GM23248 (cell line): ENCODE measurements at places on chromosomes 16 and 17. TPM values are rescaled to one million over a fixed set of nuclear protein-coding genes. Genes with fewer than 3 reads are reported as not detected.

- no peak for DNase-seq
Measured at GRCh38 chr17:75317671-75318070, 28.4 kb upstream of the SLC25A19 start.

DNA sequence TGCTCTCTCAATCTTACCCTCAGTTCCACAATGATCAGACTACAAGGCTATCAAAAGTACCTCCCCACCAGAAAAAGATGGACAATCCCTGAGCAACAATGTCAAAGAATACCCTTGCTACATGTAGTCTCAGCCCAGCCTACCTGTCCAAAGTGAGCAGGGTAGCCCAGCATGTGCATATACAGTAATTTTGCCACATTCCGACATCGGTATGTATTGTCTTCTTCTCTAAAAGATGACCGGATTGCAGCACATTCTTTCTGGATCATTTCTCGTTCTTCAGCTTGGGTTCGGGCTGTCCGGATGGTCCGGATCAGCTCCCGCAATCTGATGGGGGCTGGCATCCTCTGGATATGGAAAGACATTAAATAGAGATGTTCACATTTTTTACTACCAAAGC is 19.5 kb downstream of the AP1G1 start:
- DNase-seq: no peak

- no peak for DNase-seq
Measured at GRCh38 chr17:75822119-75822799, 21.9 kb downstream of the UNC13D start.

GRCh38 chr17:70370816-70371215 is 201.5 kb downstream of the KCNJ2 start:
- no peak for DNase-seq

- DNase-seq: no peak
Measured at GRCh38 chr17:7582396-7583252, 1.0 kb upstream of the MPDU1 start.

DNA sequence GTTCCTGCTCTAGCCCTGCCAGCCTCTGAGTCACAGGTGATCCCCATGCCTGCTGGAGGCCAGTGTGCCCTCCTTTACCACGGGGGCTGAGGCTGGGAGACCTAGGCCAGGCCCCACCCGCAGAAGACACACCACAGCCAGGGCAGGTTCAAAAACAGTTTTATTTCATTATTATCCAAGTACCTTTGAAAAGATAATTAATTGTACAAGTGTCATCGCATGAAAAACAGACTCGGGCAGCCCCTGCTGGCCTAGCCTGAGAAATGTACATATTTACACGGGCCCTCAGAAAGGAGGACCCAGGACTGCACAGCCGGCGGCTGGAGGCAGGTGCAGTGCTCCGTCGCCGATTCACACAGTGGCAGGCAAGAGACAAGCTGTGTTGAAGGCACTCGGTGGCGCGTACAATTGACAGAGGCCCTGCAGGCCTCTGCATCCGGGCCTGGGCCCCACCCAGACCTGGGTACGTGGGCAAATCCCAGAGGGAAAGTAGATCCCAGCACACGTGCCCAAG is 4.4 kb downstream of the PDIA2 start:
- peak; percentile 16 for DNase-seq

DNA sequence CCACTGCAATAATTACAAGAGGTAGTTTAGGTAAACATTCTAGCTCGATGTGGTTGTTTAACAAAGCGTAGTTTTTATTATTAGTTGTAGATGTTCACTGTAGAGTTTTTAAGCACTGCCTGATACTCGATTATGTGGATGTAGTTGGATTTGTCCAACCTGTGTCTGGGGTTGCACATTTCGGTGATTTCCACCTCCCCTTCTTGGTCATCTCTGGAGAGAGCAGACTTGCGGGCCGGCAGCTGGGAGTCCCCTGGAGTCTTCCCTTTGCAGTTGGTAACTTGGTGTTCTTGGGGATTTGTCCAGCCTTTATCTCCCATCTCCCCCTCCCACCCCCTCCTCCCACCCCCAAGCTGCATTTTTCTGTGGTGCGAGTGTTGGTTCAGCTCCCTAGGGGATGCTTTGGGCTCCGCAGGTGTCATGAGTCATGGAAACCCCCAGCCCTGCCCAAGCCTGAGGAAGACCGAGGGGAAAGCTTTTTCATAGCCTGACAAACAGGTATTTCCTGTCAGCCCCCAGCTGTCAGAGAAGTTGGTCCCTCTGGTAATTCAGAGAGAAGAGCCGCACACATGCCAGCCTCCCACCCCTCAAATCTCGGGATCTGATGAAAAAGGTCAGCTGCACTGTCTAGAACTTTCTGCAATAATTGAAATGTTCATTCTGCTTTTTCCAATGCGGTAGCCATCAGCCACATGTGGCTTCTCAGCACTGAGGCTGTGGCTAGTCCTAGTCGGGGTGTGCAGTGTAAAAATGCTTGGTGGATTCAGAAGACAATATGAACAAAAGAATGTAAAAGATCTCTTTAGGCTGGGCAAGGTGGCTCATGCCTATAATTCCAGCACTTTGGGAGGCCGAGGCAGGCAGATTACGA is 50.3 kb downstream of the KSR1 start:
- DNase-seq: no peak

- DNase-seq: no peak
Measured at GRCh38 chr17:12644623-12645022, 21.1 kb upstream of the MYOCD start.

- DNase-seq: no peak
Measured at GRCh38 chr17:5822281-5823060, 238.2 kb upstream of the NLRP1 start.

DNA sequence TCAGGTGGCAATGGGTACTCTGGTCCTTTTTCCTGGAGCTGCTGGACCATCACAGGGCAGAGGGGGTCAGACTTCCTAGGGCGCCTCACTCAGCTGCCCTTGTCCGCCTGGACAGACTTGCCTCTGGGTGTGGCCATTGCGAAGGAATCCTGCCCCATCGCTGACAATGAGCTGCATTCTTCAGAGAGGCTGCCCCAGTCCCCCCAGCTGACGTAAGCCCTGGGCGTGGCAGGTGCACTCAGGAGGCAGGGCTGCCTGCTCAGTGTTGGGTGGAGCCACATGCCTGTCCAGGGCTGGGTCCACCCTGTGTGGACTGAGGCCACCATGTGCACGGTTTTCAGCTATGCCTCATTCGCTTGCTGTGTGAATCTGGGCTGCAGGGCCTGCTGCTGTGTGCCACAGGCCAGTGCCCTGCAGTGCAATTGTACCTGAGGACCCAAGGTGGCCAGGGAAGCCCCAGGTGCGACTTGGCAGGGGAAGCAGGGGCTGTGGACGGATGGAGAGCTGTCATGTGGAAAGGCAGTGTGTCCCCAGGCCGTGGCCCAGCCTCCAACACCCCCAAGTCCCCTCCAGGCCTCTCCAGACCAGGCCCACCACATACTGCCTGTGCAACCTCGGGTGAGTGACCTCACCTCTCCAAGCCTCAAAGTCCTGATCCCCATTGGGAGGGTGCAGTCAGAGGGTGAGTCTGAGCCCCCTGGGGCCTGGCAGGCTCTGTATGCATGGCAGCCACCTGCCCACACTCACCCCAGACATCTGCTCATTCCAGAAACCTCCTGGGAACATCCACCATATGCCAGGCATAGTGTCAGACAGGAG is 14.0 kb upstream of the MPRIP start:
- DNase-seq: peak; percentile 94

GRCh38 chr16:56932721-56933619 is 1.0 kb downstream of the HERPUD1 start:
- peak; percentile 83 for DNase-seq

- DNase-seq: no peak
Measured at GRCh38 chr17:50837286-50837979, 2.0 kb downstream of the WFIKKN2 start.

DNA sequence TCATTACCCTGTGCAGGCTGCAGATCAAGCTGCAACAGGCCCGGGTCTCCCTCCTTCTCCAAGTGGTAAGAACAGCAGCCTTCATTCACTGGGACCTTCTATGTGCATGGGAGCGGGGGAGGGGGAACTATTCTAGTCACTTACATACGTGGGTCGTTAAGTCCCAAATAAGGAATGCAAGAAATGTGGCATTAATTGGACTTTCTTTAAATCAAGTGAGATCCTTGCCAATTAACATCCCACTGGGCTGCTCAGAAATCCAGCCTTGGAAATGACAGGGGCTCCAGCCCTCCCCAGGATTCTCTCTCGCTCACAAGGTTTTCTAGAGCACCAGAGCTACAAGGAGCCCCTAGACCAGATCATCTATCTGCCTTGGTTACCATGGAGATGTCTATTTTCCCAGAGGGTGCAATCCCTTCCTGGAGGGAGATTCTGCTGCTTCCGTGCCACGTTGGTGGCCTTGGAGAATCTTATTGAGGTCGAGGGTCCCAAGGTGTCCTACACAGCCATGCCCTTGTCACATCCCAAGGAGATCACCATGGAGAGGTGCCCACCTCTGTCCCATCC is 5.2 kb upstream of the EIF1 start:
- DNase-seq: no peak

GRCh38 chr17:73770849-73771229 is 126.6 kb upstream of the SDK2 start:
- DNase-seq: no peak

- DNase-seq: no peak
Measured at GRCh38 chr16:57529391-57530103, 6.8 kb downstream of the CCDC102A start.

DNA sequence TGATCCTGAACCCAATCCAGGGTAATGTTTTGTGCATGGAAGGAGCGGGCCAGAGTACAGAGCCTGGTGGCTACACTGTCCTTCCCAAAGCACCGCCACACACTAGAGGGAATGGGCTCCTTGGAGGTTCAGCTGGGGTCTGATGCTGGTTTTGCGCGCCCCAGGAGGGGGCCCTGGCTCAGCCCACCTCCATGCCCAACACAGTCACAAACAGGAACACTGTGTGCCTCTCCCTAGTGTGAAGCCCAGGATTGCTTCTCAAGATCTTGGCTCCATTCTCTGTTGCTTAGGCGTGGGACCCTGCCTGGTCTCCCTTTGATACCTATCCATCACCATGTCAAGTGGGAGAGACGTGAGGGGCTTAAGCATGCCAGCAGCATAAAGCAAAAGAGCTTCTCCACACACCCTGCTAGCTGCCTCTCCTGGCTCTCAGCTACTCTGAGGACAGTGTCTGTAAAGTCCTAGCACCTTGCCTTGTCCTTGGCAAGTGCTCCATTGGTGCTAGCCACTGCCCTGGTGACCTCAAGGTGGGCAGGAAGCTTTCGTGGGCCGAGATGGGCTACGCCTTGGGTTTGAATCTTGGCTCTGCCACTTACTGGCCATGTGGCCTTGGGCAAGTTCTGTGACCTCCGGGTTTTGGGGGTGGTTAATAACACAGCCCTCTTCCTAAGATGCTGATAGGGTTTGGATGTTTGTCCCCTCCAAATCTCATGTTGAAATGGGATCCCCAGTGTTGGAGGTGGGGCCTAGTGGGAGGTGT is 122.2 kb downstream of the C16orf78 start:
- DNase-seq: no peak

DNA sequence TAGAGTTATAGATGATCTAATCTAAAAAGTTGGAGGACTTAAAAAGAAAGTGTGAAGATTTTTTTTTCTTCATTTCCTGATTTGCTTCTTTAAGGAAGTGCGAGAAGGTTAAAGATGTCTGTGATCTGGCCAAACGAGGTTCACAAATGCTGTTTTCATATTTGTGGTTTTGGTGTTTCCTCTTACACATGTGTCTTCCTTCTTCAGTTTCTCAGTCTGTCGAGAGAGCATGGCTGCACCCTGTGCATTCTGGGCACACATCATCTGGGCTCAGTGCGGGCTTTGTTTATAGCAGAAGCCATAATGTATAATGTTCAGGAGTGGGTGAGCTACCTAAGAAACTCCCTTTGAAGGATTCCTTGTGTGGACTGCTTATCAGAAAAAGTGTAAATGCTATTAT is 260.4 kb upstream of the TBX2 start:
- peak; percentile 74 for DNase-seq

GRCh38 chr16:30354423-30355143 is 525 bp downstream of the CD2BP2 start:
- peak; percentile 46 for DNase-seq

DNA sequence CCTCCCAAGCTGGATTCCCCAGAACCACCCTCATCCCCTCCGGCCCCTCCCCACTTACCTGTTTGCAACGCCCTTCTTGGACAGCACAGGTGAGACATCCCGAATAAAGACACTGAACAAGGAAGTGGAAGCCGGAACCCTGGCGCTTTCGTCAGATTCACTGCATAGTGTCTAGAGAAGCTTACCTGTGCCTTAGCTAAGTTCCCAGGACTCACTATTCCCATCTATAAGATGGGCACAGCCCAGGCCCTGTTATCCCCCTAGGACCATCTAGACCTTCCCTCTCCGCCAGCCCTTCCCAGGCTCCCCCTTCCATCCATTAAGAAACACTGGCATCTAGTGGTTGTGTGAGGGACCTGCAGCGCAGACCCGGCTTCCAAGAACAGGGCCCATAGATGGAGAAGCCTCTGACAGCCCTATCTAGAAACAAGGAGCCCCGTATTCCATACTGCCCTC is 26.9 kb upstream of the RPL38 start:
- peak; percentile 78 for DNase-seq

DNA sequence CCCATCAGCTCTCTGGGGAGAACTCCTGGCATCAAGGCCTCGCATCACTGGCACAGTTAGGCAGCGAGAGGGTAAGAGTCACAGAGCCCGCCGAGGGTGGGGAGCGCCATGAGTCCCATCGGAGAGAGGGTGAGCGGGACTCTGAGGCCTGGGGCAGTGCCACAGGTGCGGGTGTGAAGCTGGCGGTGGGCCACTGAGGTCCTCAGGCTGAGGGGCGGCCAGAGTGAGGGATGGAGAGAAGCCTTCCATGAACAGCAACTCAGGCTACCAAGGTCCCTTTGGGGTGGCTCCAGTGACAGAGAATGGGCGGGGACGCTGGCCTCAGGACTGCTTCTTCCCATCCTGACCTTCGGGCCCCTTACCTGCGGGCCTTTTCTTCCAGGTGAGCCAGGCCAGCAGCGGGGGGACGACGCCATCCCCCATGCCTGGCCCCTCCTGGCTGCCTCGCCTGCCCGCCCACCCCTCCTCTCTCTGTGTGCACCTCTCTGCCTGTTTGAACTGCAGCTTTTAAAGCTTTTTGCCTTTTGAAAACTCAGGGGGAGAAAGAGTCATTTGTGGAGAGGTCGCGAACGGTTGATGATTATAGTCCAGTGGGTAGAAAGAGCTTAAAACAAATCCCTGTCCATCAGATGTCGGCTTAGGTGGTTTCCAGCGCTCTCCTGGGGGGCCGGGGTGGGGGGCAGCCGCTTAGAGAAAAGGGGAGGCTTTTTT is 149.3 kb upstream of the GSE1 start:
- DNase-seq: no peak

DNA sequence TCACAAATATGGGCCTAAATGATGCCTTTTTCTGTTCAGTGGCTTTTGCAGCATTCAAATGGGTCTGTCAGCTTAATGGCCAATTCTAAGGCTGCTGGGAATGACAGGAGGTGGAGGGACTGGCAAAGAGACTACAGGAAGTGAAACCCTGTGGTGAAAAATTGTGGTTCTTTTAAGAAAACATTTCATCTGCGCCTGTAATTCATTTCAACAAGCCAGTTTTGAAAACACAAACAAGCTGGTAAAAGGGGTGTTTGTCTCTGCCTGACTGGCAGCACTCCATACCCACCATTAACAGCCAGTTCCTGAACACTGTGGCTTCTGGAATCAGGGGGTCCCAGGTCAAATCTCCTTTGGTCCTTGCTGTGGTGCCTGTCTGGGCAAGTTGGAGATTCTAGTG is 3.6 kb upstream of the KDM8 start:
- no peak for DNase-seq

Gene CDC6
- total RNA-seq: 12.4 and 13.4 TPM in 2 replicates

Gene EVI2A
- total RNA-seq: 0.86 and 0.89 TPM in 2 replicates

Gene TBC1D3B
- total RNA-seq: not detected in 2 replicates

Gene TMC8
- not detected in 2 replicates for total RNA-seq

Gene SMIM36
- total RNA-seq: not detected in 2 replicates

Gene IRF8
- total RNA-seq: not detected in 2 replicates

Gene FOXL1
- 13.0 and 14.5 TPM in 2 replicates for total RNA-seq

Gene C16orf89
- total RNA-seq: not detected in 2 replicates

Gene PRR29
- not detected in 2 replicates for total RNA-seq
